ENCODE measurements at places on chromosomes 12 and 14.

DNA sequence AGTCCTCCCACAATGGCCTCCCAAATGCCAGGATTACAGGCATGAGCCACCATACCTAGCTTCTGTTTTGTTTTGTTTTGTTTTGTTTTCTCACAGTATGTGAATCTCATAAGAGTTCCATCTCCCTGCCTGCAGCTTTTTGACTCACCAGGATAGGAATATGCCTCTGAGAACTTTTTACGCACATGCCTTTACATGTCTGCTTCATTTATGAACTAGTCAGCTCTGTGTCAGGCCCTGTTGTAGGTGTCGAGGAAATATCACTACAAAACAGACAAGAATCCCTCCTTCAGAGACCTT lies 89.0 kb downstream of the BORCS5 start:
- no peak for DNase-seq

DNA sequence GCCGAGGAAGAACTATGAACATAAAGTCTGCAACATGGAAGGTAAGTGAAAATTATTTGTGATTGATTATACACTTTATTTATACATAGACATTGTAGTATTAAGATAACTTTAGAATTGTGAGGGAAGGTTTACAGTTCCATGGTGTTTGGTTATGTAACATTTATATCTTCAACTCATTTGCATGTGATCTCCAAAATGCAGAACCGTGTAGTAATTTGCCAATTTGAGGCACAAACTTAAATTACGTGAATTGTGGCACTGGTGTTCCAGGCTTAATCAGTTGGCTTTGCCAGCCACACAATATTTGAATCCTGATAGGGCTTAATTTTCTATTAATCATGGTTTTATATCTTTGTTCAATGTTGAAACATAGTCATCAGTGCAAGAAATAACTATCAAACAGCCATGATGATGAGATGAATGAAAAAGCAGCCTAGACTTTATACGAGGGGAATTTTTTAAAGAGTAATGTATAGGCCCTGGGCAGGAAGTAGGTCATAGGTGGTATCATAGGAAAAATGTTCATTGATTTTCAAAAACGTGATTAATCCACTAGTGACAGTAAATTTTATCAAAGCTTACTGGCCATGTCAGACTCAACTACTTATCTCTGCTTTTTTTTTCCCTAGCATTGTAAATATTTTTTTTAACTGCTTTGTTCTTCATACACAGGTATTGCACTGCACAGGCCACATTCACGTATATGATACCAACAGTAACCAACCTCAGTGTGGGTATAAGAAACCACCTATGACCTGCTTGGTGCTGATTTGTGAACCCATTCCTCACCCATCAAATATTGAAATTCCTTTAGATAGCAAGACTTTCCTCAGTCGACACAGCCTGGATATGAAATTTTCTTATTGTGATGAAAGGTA lies 31.7 kb downstream of the HIF1A start:
- no peak for DNase-seq

DNA sequence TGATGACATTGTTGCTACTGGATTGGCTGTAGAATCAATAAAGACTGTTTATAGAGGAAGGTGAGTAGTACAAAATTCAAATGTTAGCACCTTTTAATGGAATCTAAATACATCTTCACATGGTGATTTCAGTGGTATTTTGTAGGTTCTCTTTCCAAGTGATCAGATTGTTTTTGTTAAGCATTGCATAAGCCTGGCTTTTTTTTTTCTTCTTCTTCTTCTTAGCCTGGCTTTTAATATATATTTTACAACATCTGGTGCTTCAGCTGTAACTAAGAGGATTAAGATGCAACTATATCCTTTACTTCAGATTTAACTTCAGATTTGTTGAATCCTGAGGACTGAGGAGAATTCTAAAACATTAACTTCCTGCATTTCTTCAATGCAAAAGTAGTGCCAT lies 57.3 kb upstream of the ATF1 start:
- DNase-seq: no peak

DNA sequence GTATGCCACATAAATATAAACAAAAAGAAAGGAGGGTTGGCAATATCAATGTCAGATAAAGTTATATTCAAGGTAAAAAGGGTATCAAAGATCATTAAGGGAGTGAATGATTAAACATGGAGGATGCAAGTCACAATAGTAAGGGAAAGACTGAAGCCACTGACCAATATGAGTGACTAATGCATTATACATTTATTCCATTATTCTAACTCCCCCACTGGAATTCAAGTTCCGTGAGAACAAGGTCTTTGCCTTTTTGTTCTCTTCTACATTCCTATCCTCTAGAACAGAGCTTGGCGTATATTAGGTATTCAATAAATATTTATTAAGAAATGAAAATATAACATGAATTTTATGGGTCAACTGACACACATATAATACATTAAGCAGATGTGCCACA lies 30.7 kb downstream of the MAP4K5 start:
- DNase-seq: no peak

DNA sequence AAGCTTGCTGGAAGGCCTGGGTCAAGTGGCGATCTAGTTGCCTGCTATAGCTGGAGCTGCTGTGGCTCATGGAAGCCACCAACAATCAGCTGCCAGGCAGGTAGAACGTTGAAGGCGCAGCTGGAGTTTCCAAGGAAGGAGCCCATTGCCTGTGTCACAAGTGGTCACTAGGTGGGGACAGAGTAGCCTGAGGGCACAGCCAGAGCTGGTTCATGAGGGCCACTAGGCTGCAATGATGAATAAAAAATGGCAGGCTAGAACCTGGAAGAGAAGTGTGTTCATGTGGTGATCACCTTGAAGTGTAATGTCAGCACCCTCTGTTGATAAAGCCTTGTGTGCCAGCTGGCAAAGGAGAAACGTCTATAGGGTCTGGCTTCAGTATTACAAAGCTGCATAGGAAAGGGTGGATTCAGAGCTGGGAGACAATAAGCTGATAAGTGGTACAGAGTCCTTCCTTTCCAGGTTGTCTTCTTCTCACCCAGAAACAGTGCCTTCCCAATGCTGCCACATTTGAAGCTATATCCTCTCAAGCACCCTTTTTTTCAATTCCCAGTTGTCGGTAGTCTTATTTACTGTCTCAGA lies 165.8 kb downstream of the EMP1 start:
- DNase-seq: no peak

DNA sequence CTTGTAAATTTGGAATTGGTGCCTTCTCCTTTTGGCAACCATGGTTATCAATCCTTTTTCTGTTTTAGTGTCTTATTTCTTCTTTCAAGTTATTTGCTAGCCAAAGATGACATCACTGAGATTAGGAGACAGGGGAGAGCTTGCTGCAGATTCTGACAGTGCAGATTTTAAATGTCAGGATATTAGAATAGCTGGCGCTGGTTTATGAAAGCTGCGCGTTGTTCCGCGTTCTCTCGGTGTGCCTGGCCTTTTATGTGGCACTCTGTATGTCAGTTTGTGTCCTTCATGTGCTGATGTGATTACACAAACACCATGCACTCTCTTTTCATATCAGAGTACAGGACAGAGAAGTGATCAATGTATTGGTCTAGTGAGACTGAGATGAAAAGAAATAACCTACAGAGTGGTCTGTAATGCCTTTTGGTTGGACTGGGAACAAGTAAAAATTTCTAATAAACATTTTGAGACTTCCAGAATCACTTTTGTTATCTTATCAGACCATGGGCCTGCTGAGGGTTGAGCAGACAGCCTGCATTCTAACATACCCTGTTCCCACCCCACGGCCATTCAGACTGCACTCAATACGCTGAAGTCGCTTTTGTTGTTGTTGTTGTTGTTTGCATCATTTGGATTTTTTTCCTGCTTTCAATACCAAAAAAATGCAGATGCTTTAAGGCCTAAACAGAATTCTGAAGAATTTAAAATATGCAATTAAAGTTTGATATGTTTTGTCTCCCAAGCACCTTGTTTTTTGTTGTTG lies 49.7 kb upstream of the TRAF3 start:
- DNase-seq: no peak

DNA sequence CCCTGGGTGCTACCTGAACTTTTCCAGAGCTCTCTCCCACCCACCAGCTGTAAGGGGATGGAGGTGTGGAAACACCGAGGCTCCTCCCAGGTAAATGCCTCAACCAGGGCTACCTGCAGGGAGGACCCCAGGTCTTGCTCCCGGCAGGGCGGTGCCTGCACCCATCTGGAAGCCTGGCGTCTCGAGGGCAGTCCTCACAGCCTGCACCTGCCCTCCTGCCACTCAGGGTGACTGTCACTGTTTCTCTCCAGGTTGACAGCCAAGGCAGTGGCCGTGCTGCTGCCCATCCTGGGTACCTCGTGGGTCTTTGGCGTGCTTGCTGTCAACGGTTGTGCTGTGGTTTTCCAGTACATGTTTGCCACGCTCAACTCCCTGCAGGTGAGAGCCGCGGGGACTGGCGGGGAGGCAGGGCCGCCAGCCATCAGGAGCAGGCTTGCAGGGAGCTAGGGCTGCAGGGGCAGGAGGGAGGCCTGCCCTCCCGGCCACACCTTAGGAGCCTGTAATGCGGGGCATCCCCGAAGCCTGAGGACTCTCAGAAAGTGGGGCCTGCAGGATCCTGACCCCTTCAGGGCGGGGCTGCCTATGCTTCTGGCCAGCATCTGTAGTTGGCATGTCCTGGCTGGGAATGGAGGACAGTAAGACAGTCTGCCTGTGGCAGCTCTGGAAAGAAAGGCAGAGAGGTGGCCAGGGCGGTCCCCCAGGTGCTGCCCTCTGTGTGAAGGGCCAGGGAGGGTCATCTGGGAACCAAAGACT lies 182.3 kb downstream of the ADGRD1 start:
- no peak for DNase-seq

DNA sequence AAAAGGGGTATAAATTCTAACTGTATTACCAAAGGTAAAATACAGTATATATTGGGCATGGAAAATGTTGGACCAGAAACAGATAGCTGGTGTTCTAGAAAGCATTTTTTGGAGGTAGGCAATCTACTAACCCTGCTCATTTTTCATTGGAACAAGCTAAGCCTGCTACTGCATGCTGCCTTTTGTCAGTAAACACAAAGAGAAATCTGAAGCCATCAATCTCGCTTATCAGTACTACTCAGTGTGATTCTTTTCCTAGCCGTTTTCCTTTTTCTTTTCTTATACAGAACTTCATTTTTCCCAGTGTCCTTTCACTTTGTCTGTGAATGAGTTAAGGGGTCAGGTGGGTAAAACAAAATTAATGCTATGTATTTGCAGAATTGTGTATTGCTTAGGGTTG lies 312.3 kb downstream of the NPAS3 start:
- no peak for DNase-seq

- no peak for DNase-seq
Measured at GRCh38 chr12:1356285-1356684, 238.1 kb downstream of the FBXL14 start.

DNA sequence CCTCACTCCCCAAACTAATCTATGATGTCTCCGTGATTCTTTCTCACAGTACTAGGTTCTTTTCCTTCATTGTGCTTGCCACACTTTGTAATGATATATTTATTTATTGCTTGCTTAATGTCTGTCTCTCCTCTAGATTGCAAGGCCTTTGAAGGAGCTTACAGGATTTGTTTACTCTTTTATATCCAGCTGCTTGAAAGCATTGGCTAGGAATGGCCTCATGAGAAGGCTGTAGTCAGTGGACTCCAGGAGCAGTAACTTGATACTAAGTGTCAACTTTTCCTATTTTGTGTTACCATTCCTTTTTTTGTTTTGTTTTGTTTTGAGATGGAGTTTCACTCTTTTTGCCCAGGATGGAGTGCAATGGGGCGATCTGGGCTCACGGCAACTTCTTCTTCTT lies 7.3 kb upstream of the FAM234B start:
- no peak for DNase-seq

DNA sequence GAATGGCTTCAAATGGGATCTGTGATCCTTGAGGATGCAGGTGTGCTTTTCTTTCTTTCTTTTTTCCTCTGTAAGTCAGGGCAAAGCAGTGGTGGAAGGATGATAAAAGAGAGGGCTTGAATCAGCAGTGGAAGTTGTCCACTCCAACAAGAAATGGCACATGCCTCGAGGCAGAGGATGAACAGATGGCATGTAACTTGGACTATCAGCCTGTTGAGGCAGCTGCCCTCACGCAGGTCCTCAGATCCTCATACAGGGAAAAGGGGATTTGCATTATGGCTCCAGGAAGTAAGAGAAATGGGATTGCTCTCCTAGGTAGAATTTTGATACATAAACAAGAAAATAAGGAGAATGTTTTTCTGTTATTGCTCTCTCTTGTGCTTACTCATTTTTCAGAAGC lies 368.0 kb downstream of the FUT8 start:
- DNase-seq: no peak

DNA sequence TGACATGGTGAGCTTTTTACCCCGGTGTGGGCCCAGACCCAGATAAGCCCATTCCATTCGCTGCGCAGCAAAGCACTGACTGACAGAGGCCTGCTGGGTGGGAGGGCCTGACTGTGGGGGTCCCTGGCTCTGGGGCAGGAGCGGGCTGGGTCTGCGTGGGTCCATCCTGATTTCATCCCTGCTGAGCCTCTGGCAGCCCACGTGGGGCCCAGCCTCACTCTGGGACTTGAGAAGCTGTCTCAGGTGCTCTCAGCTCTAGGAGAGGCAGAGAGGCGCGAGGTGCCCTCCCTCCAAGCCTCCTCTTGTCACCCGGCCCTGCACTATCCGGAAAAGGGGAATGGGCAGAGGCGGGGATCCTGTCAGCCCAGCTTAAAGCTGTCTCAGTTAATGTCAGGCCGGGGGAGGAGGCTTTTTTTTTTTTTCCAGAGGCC lies 927 bp downstream of the ABCB9 start:
- DNase-seq: no peak

All from activated CD8-positive, alpha-beta memory T cell treated with anti-CD3 and anti-CD28 coated beads for 1 hour (primary cell).